CD8-positive, alpha-beta memory T cell (primary cell): ENCODE measurements at places on chromosomes 11 and 22.

- H3K27ac ChIP-seq: no peak overlapping the region
- H3K36me3 ChIP-seq: peaks cover 26% of the 10 kb centered on the region
- DNase-seq: no peak
These were observed 5.1 kb downstream of the TRIM5 start for GRCh38 chr11:5679811-5680210.

GRCh38 chr22:46148336-46148735 is 2.0 kb upstream of the PPARA start:
- peaks cover 18% of the 10 kb centered on the region for H3K4me1 ChIP-seq
- H3K36me3 ChIP-seq: no peaks in the 10 kb centered on the region

- no peaks in the 10 kb centered on the region for H3K27me3 ChIP-seq
- DNase-seq: no peak
- no peak overlapping the region for H3K27ac ChIP-seq
- H3K4me3 ChIP-seq: no peak overlapping the region
These were observed 732.7 kb upstream of the TENM4 start for GRCh38 chr11:80173371-80174136.

- no peaks in the 10 kb centered on the region for H3K27me3 ChIP-seq
- H3K4me3 ChIP-seq: no peak overlapping the region
- H3K36me3 ChIP-seq: no peaks in the 10 kb centered on the region
- no peak for DNase-seq
- no peaks in the 10 kb centered on the region for H3K4me1 ChIP-seq
- no peak overlapping the region for H3K27ac ChIP-seq
These were observed 51.3 kb upstream of the HMGXB4 start for GRCh38 chr22:35205961-35206360.

DNA sequence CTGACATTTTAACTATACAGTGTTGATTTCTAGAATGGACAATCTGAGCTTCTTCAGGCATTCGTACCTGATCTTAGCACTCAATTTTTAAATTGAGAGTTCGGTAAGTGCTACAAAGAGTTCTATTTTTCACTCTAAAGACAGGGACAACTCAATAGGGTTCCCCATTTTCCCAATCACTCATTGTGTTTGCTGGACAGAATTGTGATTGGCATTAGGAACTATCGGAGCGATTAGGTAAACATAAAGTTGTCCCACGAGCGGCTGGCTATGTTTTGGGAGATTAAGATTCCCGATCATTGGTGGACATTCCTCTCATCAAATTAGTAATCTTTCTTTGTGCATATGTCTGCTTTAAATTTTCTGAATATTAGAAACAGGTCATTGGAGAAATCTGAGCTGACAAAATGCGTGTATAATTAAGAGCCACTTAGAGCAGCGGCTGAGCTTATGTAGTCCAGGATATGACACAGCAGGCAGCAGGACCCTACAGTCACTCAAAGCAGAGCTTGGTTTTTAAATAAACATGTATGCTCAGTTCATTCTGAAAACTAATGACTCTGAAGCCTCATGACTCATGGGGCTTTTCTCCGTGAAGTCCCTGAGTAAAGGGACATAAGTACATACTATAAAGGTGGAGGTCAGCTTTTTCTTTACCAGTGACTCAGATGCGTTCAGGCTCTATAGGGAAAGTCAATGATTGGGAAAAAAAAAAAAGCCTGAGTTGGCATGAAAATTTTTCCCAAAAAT is 109.4 kb downstream of the GRIA4 start:
- no peaks in the 10 kb centered on the region for H3K27me3 ChIP-seq
- H3K4me1 ChIP-seq: no peaks in the 10 kb centered on the region
- H3K27ac ChIP-seq: no peak overlapping the region
- no peaks in the 10 kb centered on the region for H3K36me3 ChIP-seq
- no peak for DNase-seq

- no peaks in the 10 kb centered on the region for H3K36me3 ChIP-seq
- no peaks in the 10 kb centered on the region for H3K4me1 ChIP-seq
- H3K27me3 ChIP-seq: no peaks in the 10 kb centered on the region
- H3K27ac ChIP-seq: no peak overlapping the region
These were observed 110.2 kb downstream of the TEAD1 start for GRCh38 chr11:12784445-12784844.

GRCh38 chr22:44537015-44537414 is 39.0 kb upstream of the RTL6 start:
- no peak overlapping the region for H3K4me3 ChIP-seq
- no peaks in the 10 kb centered on the region for H3K4me1 ChIP-seq
- no peaks in the 10 kb centered on the region for H3K27me3 ChIP-seq
- no peaks in the 10 kb centered on the region for H3K36me3 ChIP-seq
- H3K27ac ChIP-seq: no peak overlapping the region

- H3K27me3 ChIP-seq: no peaks in the 10 kb centered on the region
- no peak for DNase-seq
- H3K27ac ChIP-seq: no peak overlapping the region
These were observed 17.8 kb upstream of the MYEOV start for GRCh38 chr11:69276165-69276564.

GRCh38 chr11:124938206-124938765 is 2.4 kb upstream of the HEPACAM start:
- no peak overlapping the region for H3K27ac ChIP-seq
- no peaks in the 10 kb centered on the region for H3K27me3 ChIP-seq
- H3K4me3 ChIP-seq: no peak overlapping the region
- H3K4me1 ChIP-seq: peaks cover 8% of the 10 kb centered on the region
- DNase-seq: no peak

DNA sequence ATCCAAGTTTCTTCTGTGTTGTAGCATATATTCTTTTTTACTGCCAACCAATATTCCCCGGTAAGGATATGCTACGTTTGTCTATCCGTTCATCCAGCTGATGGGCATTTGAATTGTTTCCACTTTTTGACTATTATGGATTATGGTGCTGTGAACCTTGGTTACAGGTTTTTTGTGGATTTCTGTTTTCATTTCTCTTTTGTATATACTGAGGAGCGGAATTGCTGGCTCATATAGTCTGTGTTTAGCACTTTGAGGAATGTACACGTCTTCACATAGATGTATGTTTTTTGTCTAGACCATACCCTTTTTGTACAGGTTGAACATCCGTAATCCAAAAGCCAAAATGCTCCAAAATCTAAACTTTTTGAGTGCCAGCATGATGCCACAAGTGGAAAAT is 23.6 kb downstream of the RCOR2 start:
- no peak for DNase-seq
- peaks cover 45% of the 10 kb centered on the region for H3K4me1 ChIP-seq
- no peak overlapping the region for H3K27ac ChIP-seq

DNA sequence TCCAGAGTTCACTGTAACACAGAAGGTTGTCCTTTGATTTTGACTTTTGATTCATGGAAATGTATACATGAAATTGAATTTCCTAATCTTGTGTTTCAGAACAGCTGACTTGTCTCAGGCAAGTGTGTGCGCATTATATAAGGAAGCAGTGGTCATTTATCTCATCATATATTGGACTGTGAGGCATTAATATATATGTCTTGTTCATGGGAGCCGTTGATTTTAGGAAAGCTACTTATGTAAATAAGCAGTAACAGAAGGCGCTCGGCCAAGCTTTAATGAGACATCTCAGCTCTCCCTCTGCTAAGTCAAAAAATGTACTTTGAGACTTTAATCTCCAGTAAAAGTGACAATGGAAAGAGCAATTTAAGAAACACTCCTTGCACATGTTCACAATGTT is 100.5 kb downstream of the PDHX start:
- no peaks in the 10 kb centered on the region for H3K36me3 ChIP-seq
- DNase-seq: no peak
- no peak overlapping the region for H3K27ac ChIP-seq

DNA sequence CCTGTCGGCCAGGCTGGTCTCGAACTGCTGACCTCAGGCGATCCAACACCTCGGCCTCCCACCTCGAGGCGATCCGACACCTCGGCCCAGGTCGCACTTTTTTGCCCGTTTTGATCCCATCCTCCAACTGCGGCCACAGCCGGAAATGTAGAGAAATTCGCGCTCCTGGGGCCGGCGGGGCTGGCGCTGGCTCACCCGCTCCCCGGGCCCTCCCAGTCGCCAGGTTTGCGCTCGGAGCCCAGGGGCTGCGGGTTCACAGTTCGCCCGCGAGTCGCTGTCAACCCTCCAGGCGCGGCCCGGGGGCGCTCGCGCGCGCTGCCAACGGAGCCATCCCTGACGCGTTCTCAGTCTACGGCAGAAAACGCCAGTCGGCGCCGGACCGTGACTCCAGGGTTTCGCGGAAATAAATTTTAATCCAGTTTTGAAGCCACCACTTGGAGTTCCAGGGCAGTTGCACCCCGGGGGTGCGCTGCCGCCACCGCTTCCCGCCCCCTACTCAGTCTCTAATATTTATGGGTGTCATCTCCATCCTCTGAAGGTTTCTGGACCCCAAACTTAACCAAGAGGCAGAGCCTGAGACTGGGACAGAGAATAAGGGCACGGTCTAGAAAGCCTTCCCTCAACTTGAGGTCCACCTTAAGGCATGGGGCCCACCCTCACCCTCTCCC is 1.5 kb upstream of the KLHDC7B start:
- H3K27ac ChIP-seq: peak overlapping the region; percentile 33
- H3K36me3 ChIP-seq: no peaks in the 10 kb centered on the region
- peaks cover 41% of the 10 kb centered on the region for H3K4me1 ChIP-seq
- no peaks in the 10 kb centered on the region for H3K27me3 ChIP-seq
- peak; percentile 73 for DNase-seq

DNA sequence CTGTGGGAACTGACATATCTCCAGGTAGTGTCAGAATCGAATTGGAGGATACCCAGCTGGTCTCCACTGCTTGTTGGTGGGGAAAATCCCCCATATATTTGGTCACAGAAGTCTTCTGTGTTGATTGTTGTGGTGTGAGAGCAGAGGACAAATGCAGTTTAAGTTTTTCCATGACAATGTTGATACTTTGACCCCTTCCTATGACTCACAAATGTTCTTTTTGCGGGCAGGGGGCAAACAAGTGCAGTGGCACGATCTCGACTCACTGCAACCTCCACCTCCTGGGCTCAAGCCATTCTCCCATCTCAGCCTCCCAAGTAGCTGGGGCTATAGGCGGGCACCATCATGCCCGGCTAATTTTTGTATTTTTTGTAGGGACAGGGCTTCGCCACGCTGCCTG is 7.4 kb upstream of the PATL1 start:
- H3K36me3 ChIP-seq: no peaks in the 10 kb centered on the region
- no peak overlapping the region for H3K4me3 ChIP-seq
- no peak overlapping the region for H3K27ac ChIP-seq

- DNase-seq: no peak
- no peak overlapping the region for H3K4me3 ChIP-seq
- H3K36me3 ChIP-seq: no peaks in the 10 kb centered on the region
These were observed 132.8 kb upstream of the PITPNB start for GRCh38 chr22:28051787-28052356.

DNA sequence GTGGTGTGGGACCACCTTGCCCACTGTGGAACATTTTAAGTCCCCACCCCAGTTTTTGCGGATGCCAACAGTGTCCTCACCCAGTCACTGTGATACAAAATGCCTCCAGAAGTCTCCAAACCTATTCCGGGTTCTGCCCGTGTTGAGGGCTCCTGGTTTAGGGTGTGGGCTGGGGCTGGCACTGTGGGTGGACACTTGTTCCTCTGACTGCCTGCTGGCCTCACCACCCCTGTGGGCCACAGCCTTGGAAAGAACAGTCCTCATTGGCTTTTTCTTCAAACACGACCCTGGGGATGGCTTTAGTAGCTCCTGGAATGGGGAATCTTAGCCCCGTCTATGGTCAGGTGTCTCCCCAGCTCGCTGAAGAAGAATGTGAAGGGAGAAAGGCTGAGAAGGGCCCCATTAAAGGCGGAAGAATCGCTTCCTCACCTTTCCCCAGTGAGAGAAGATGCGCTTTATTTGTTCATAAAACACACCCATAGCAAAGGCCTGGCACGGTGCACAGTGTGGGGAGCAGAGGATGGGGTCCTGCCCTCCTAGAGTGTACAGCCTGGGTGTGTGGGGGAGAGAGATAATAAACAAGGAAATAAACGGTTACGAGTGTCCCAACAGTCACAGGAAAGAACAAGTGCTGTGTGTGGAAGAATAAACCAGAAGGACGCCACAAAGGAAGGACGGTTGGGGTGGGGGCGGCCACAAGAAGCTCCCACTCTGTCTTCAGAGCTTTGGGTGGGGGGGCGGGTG is 91.6 kb upstream of the SLC22A12 start:
- H3K4me1 ChIP-seq: no peaks in the 10 kb centered on the region
- no peaks in the 10 kb centered on the region for H3K36me3 ChIP-seq
- H3K4me3 ChIP-seq: no peak overlapping the region
- peak overlapping the region; percentile 59 for H3K27ac ChIP-seq

- H3K27me3 ChIP-seq: no peaks in the 10 kb centered on the region
- no peak overlapping the region for H3K4me3 ChIP-seq
- no peak for DNase-seq
These were observed 153.5 kb downstream of the OR4C45 start for GRCh38 chr11:50186146-50186545.

DNA sequence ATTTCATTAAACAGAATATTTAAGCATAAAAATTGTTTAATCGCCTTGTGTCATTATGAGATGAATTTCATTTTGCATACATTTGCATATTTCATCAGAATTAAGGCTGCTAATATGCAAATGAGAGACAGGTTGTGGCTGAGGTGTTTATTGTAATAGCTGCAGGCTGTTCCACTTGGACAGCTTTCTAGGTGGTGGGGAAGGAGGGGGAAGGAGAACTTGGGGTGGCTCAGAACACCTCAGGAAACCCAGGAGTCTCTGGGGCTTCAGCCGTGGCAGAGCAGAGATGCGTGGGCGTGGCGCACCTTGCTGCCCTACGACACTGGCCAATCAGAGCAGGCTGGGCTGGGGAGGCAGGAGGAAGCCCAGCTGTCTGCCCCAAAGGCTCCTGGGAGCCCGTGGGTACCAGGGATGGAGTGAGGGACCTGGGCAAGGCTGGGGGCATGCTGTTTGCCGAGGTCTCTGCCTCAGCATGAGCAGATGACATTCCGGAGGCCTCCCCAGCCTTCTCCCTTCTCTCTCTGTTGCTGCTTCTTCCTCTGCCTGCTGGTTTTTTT is 542.9 kb downstream of the MN1 start:
- no peaks in the 10 kb centered on the region for H3K4me1 ChIP-seq
- H3K27me3 ChIP-seq: no peaks in the 10 kb centered on the region
- no peak overlapping the region for H3K27ac ChIP-seq

DNA sequence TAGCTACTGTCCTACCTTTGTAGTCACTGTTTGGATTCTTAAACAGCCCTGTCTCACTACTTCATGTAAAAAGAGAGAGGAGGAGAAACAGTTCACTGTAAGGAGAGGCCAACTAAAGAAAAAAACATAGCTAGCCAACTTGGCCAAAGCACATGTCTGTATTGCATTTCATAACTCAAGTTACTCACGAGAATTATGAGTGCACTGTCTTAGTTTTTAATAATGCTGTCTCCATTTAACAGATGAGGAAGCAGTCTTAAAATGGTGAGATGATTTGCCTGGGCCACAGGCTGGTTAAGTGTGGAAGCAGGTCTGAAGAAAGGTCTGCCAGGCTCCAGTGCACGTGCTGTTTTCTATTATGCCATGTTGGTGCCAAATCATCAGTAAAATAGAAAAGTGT is 104.5 kb downstream of the UVRAG start:
- H3K27me3 ChIP-seq: no peaks in the 10 kb centered on the region
- no peak overlapping the region for H3K4me3 ChIP-seq
- H3K27ac ChIP-seq: no peak overlapping the region
- H3K36me3 ChIP-seq: no peaks in the 10 kb centered on the region
- no peaks in the 10 kb centered on the region for H3K4me1 ChIP-seq
